CD4-positive, alpha-beta T cell (primary cell): ENCODE measurements at places on chromosomes 3 and 15. TPM values are rescaled to one million over a fixed set of nuclear protein-coding genes. Genes with fewer than 3 reads are reported as not detected.

Gene RAB6B
- total RNA-seq, result not detected

Gene CHRFAM7A
- not detected for total RNA-seq

Gene IGF2BP2
- total RNA-seq, result 0.25 TPM

Gene EFCC1
- 0.22 TPM for total RNA-seq

Gene KLHL6
- total RNA-seq, result 24.2 TPM

Gene ABHD5
- 6.4 TPM for total RNA-seq

Gene SEMA5B
- not detected for total RNA-seq

DNA sequence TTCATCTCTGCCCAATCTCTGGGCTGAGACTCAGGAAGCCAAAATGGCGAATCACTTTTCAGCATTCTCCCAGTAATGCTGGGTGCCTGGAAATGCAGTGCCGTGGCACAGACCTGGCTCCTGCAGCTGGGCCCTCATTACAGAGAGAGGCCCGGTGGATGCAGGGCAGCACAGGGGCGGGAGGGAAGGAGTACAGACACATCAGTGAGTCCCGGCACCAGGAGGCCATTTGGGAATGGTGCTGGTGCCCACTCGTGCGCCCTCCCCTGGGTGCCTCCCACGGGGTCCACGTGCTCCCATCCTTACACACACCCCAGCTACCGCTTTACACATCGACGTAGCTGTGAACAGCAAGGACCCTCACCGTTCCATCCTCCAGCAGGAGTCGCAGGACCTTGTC, 13.2 kb downstream of the MYO5C start:
- no peak overlapping the region for H3K4me3 ChIP-seq
- H3K4me1 ChIP-seq, result no peaks in the 10 kb centered on the region
- DNase-seq, result no peak
- no peaks in the 10 kb centered on the region for H3K36me3 ChIP-seq

DNA sequence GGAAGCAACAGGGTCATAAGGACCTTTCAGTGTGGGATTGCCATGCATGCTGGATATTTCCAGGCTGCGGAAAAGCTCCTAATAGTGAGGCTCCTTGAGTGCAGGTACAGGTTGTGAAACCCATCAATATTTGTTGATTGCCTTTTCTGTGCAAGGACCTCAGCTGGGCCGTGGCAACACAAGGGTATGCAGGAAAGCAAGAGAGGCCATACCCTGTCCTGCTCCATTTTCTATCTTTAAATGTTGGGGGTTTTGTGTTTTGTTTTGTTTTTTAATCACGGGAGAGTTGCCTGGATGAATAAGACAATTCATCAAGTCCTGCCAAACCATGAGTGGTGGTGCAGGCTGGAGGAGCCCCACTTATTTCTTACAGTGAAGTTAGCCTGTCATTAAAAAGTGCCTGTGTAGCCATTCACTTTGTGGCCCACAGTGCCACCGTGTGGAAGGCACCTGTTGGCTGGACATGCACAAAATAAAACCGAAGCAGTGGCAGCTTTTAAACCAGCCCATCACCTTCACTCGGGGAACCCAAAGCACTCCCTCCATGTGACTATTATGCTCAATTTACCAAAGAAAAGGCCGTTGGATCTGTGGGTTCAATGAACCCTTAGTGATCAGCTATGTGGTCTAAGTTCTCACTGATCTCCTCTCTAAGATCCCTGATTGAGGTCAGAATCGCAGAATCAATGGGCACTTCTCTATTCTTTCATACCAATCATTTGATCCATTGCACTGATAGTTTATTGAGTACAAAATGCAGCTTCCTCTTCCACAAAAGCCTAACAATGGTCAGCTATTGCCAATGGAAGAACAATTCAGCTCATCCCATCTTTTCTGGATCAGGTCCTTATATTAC, 42.2 kb downstream of the CLDN18 start:
- no peaks in the 10 kb centered on the region for H3K4me1 ChIP-seq
- no peaks in the 10 kb centered on the region for H3K36me3 ChIP-seq
- H3K27me3 ChIP-seq, result peaks cover 23% of the 10 kb centered on the region
- no peak overlapping the region for H3K4me3 ChIP-seq
- H3K27ac ChIP-seq, result no peak overlapping the region

- peaks cover 3% of the 10 kb centered on the region for H3K27me3 ChIP-seq
- H3K4me1 ChIP-seq, result no peaks in the 10 kb centered on the region
- H3K36me3 ChIP-seq, result no peaks in the 10 kb centered on the region
- H3K27ac ChIP-seq, result no peak overlapping the region
- DNase-seq, result no peak
Observed at GRCh38 chr15:71109130-71109529, 6.1 kb upstream of the THSD4 start.

DNA sequence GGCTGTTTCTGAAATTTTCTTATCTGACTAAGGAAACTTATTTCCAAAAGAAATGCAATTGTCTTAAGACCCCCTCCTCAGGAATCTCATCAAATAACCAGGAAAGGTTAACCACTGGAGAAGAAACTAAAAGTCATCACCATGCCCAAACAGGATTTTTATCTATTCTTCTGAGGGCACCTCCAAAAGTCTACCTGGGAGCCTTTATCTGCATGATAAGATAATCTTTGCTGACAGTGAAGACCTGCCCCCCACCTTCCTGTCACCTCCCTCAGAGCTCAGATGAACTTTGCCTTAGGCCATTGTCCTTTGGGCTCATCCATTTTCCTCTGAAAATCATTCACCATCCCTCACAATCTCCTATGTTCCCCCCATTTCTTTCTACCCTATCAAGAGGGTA, 137.3 kb upstream of the SMAD3 start:
- no peak for DNase-seq
- no peak overlapping the region for H3K27ac ChIP-seq
- peaks cover 5% of the 10 kb centered on the region for H3K4me1 ChIP-seq
- no peaks in the 10 kb centered on the region for H3K36me3 ChIP-seq
- H3K4me3 ChIP-seq, result no peak overlapping the region
- H3K27me3 ChIP-seq, result peaks cover 7% of the 10 kb centered on the region

DNA sequence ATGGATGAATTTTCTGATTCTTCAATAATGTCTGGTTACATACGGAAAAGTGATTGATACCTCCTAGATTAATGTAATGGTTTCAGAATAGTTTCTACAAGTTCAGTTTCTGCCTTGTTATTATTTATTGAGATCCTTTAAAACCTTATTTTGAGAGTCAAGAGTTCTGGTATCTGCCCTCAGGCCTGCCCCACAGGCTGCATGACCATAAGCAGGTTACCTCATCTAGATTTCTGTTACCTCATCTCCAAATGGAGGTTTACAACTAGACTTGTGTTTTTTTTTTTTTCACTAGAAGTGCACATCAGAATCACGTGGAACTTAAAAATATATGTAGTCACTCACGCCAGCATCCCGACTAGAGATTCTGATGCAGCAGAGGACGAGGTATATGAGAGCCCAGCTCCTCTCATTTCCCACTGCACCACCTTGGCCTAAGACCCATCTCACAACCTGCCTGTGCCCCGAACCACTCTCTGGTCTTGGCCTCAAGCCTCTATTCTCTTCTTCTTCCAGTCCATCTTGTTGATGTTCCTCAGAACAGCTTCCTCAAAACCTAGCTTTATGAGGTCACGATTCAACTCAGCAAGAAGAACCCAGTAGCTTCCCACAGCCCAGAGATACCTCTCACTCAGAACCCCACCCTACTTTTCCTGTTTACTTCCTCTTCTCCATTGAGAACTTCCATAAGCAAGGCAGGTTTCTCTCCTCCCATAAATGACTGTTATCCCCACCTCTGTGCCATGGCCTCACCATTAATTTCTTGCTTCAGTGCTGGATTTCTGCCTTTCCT, 353.4 kb downstream of the CHST2 start:
- no peaks in the 10 kb centered on the region for H3K36me3 ChIP-seq
- H3K27me3 ChIP-seq, result no peaks in the 10 kb centered on the region
- H3K4me3 ChIP-seq, result no peak overlapping the region
- no peak for DNase-seq
- no peak overlapping the region for H3K27ac ChIP-seq

DNA sequence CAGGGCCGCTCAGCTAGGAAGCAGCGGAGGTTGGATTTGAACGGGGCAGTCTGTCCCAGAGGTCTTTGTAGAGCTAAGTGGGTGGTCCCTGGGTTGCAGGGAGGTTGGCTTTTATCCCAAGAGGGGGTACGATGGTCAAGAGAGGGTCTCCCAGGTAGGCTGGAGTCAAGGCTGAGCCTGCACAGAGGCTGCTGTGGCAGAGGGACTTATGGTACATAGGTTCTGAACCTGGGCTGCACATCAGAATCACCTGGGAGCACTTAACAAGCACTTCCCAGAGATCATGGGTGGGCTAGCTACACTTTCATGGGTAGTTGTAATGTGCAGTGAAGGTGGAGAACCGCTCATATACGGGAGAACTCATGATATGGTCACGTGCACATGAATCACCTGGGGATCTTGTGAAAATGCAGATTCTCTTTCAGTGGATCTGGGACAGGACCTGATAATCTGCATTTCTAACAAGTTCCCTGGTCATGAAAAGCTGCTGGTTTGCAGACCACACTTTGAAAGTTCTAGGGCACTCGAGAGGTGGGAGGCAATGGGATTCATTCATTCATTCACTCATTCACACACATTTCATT, 2.9 kb upstream of the RASGRF1 start:
- H3K27ac ChIP-seq, result no peak overlapping the region
- H3K27me3 ChIP-seq, result peaks cover 42% of the 10 kb centered on the region
- DNase-seq, result no peak
- H3K4me3 ChIP-seq, result no peak overlapping the region

DNA sequence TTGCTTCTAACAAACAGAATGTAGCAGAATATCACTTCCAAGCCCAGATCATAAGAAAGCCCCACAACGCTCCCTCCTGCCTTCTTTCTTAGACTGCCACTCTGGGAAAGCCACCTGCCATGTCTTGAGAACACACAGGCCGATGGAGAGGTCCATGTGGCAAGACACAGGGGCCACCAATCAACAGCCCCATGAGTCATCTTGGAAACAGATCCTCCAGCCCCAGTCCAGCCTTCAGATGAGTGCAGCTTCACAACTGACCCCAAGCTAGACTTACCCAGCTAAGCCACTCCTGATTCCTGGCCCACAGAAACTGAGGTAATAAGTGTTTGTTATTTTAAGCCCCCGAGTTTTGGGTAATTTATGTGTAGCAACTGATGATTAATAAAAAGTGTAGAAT, 39.7 kb downstream of the PTH1R start:
- peaks cover 46% of the 10 kb centered on the region for H3K36me3 ChIP-seq
- DNase-seq, result no peak
- no peak overlapping the region for H3K4me3 ChIP-seq
- peaks cover 6% of the 10 kb centered on the region for H3K4me1 ChIP-seq
- no peak overlapping the region for H3K27ac ChIP-seq

DNA sequence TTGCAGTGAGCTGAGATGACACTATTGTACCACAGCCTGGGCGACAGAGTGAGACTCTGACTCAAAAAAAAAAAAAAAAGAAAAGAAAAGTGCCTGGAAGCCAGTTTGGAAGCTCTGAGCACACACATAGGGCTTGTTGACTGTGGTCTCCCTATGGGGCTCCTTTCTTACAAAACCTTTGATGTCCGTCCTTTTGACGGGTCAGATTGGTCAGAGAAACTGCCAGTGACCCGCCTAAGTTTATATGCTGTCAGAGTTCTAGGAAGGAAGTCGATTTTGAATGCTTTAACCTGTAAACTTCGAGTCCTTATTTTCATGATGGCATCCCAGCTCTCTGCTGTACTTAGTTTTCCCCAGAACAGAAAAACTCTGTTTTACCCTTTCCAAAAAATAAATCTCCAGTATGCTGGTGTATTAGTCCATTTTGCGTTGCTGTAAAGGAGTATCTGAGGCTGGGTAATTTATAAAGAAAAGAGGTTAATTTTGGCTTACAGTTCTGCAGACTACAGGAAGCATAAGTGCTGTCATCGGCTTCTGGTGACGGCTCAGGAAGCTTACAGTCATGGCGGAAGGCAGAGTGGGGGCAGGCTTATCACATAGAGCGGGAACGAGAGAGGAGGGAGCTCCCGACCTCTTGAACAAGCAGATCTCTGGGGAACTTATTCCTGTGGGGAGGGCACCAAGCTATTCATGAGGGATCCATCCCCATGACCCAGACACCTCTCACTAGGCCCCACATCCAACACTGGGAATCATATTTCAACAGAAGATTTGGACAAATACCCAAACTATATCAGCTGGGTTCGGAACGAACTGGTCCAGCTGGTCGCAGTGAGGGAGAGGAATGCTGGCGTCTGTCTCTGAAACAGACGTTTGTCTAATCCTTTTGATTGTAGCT, 72.3 kb downstream of the LMLN start:
- H3K4me1 ChIP-seq, result no peaks in the 10 kb centered on the region
- no peak for DNase-seq
- no peak overlapping the region for H3K4me3 ChIP-seq
- no peaks in the 10 kb centered on the region for H3K36me3 ChIP-seq
- H3K27me3 ChIP-seq, result no peaks in the 10 kb centered on the region
- H3K27ac ChIP-seq, result no peak overlapping the region

GRCh38 chr15:47484997-47485396, 232.3 kb upstream of the SEMA6D start:
- no peaks in the 10 kb centered on the region for H3K36me3 ChIP-seq
- H3K4me1 ChIP-seq, result no peaks in the 10 kb centered on the region
- H3K4me3 ChIP-seq, result no peak overlapping the region

DNA sequence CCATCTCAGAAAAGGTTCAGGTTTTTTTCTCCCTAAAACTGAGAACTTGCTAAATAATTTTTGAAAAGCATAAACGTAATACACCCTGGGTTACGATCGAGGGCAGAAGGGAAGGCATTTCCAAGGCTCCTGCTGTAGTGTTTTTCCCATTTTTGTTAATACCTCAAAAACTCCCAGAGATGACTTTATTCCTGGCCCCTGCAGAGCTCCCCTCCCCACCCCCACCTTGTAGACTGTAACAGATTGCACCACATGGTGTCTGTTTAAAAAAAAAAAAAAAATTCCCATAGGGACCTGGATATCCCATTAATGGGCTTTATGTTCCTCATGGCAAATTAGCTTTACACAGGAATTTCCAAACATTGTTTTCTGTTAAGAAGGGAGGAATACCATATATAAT, 38.2 kb downstream of the FEZF2 start:
- no peaks in the 10 kb centered on the region for H3K4me1 ChIP-seq
- no peaks in the 10 kb centered on the region for H3K27me3 ChIP-seq
- no peak for DNase-seq

DNA sequence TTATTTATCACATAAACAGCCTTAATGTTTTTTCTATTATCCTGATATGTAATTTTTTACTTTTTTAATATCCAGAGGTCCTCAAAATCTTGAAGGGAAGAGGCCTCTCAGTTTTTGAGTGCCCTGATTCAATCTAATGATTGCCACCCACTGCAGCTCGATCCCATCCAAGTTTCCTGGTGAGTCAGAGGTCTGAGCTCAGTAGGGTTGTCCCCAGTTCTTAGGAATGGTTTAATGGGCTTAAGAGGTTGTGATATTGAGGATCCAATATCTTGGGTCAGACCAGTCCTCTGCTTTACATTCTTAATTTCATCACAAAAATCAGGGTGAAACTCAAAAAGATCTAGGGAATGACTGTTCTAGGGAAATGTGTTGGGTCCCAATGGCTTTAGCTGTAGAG, 238.5 kb downstream of the NSUN3 start:
- no peaks in the 10 kb centered on the region for H3K4me1 ChIP-seq
- H3K4me3 ChIP-seq, result no peak overlapping the region
- no peaks in the 10 kb centered on the region for H3K27me3 ChIP-seq
